ENCODE measurements at places on chromosomes 13 and 19. TPM values are rescaled to one million over a fixed set of nuclear protein-coding genes. Genes with fewer than 3 reads are reported as not detected.

- no peak for DNase-seq
Measured at GRCh38 chr13:75178436-75178835, 303.5 kb downstream of the TBC1D4 start.

GRCh38 chr13:100818711-100819110 is 144.1 kb upstream of the TMTC4 start:
- no peak for DNase-seq

GRCh38 chr13:66312312-66313087 is 917.6 kb downstream of the PCDH9 start:
- DNase-seq = no peak

Gene ZNF571
- 7.4 TPM for total RNA-seq

Gene PRSS57
- not detected for total RNA-seq

DNA sequence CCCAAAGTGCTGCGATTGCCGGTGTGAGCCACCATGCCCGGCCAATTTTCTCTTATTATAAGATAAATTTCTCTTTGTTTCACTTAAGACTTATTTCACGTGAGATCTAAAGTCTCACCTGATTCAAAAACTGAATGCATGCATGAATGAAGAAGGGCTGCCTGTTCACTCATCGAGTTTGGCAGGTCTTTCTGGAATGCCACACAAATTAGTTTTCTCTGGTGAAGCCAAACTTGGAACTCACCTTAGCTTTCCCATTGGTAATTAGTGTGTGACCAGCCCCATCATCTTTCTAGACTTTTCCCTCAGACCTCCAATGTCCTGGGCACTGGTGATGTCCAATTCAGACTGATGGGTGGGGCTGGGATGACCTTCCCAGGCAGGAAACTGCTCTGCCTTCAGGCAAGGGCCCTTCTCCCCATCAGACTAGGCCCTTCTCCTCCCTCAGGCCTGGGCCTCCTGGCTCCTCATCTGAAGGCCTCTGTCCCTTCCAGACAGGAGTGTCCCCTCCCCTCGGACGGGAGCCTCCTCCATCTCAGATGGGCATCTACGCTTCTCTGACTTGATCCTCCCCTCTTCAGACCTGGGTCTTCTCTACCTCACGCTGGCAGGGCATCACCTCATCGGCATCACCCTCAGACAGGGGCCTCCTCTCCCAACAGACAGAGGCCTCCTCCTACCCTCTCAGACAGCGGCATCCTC is 14.4 kb downstream of the C3 start:
- no peak for DNase-seq

Gene C3
- 45.4 TPM for total RNA-seq

GRCh38 chr13:112363867-112364528 is 12.2 kb upstream of the SPACA7 start:
- no peak for DNase-seq

DNA sequence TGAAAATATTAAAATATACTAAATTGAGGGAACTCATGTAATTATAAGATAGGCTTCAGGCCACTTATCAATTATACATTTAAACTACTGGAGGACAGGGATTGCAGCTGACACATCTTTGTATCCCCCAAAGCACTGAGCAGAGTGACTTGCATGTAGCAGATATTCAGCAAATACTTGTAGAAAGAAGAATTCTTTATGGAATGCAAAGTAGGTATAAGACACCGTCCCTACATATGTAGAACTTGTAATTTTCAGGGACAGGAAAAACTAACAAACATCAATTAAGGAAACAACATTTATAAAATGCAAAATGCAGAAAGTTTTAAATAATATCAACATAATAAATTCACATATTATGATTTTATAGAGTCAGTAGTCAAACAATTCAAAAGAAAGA is 719.2 kb downstream of the OLFM4 start:
- DNase-seq = no peak

Measured in uterus (tissue), 4 donors.